GDM1 (cell line): ENCODE measurements at places on chromosomes 5 and 9.

DNA sequence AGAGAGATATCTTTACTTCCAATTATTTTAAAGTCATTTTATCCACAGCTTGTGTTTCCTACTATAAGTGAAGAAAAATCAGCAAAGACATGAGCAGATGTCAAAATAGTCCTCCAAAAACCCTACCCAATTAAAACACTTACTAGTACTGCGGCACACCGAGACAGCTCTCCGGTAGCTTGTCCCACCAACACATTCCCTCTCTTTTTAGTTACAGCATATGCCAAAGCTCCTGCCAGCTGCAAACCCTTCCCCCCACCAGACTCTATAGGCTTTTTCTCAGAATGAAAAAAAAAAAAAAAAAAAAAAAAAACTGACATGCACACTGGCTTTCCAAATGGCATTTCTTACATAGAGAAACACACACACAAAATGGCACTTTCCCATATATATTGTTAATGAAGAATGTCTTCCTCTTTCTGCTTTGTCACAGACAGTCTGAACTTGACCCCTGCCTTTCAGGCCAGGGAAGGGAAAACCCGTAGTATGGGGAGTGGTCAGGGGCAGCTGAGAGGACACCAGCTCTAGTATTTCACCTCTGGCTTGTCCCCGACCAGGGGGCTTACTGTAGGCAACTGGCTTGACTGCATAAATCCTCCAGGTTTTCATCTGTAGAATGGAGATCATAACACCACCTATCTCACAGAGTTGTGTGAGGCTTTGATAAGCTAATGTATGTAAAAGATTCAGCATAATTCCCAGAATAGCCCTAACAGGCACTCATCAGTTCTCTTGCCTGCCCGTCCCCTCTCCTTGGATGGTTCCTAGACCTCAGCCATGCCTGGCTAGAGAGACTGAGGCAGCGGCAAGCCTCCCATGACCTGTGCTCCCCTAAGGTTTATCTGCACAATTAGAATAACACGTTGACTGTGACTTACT lies 233.6 kb downstream of the CRB2 start:
- DNase-seq, result no peak

DNA sequence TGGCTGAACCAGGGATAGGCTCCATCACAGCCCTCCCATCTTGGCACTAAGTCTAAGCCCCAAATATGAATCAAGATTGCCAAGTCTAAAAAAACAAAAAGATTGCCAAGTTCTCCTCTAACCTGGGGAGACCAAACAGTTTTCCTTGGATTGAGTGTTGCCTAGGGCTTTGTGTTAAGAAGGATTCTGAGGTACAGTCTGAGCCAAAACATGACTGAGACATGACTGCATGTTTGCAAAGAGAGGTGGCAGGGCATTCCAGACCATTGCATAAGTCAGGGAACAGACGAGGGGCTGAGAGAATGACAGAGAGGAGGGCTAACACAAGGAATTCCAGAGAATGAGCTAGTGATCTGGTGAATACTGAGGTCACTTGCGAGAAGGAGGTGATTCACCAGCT lies 11.4 kb downstream of the LAMC3 start:
- DNase-seq, result no peak

- no peak for DNase-seq
These were observed 80.2 kb downstream of the PLAC8L1 start for GRCh38 chr5:146025114-146025680.

- no peak for DNase-seq
These were observed 533.3 kb upstream of the CDH9 start for GRCh38 chr5:27571681-27572080.

- no peak for DNase-seq
These were observed 63.7 kb downstream of the HABP4 start for GRCh38 chr9:96513622-96514021.

- peak; percentile 3 for DNase-seq
These were observed 909 bp downstream of the AFF4 start for GRCh38 chr5:132962429-132963021.

DNA sequence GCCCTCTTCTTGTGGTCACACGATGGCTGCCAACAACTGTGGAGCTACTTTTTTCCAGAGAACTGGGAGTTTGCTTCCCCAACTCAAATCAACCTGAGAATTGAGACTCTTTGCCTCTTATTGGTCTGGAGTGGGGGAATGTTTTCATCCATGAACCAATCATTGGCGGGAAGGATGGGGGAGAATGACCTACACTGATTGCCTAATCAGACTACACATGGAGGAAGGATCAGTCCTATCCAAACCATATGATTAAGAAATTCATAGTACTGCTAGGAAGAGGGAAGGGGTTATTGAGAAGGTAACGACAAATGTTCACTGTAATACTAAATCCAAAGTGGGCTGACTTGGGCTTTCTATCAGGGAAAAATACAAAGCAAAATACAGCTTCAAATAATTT lies 7.9 kb upstream of the KIF2A start:
- DNase-seq, result no peak

GRCh38 chr5:55159763-55160492 lies at the start of gene GPX8:
TSS of gene GPX8 (plus strand) at chr5:55160171. CDS start at chr5:55160193, 22 bp downstream.
- DNase-seq, result no peak

DNA sequence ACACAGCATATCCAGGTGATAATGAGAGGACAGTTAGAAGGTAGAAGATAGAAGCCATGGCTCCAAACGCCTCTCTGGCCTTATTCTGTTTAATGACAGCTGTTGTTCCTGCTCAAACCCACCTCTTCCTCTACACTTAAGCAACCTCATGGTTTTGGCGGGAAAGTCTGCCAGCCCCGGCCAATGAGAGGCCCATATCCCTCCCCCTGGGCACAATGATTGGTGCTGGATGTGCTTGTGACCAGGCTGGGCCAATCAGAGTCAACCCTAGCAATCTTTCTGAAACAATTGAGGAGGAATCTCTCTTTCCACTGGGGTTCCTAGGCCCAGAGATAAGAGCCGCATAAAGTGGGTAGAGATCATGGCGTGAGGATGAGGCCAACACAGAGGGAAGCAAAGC lies 4.8 kb upstream of the GFI1B start:
- DNase-seq, result peak; percentile 42

GRCh38 chr5:90264689-90265544 lies 144.6 kb downstream of the CETN3 start:
- DNase-seq, result peak; percentile 44

GRCh38 chr9:8332331-8332650 lies 532.7 kb upstream of the DMAC1 start:
- no peak for DNase-seq

DNA sequence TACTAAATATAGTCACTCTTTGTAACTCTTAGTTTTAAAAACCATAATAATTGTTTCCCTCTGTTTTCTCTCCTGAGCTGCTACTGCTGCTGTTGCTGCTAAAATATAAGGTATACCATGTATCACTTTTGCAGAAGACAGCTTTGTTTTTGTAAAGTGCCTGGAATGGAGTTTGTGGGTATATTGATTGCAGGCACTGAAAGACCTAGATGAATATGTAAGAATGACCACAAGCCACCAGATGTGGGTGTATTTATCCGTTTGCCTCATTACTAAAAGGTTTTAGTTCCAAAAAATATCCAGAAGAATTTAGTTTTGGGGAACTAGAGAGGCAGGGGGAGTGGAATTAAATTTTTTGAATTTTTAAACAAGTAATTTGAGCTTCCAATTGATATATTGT lies 151.1 kb upstream of the CDKN2B start:
- DNase-seq, result no peak

DNA sequence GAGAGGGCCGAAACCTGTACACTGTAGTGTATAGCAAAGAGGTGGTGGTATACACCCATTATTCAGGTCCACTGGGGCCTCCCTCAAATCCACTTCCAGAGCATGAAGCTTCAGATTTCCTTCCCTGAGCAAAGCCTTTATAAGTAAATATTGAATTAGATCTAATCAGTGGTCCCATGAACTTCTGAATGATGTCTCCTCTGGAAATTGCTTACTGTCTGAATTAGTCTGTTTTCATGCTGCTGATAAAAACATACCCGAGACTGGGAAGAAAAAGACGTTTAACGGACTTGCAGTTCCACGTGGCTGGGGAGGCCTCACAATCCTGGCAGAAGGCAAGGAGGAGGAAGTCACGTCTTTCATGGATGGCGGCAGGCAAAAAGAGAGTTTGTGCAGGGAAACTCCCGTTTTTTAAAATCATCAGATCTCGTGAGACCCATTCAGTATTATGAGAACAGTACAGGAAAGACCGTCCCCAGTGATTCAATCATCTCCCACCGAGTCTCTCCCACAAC lies 193.5 kb downstream of the NR3C1 start:
- no peak for DNase-seq

DNA sequence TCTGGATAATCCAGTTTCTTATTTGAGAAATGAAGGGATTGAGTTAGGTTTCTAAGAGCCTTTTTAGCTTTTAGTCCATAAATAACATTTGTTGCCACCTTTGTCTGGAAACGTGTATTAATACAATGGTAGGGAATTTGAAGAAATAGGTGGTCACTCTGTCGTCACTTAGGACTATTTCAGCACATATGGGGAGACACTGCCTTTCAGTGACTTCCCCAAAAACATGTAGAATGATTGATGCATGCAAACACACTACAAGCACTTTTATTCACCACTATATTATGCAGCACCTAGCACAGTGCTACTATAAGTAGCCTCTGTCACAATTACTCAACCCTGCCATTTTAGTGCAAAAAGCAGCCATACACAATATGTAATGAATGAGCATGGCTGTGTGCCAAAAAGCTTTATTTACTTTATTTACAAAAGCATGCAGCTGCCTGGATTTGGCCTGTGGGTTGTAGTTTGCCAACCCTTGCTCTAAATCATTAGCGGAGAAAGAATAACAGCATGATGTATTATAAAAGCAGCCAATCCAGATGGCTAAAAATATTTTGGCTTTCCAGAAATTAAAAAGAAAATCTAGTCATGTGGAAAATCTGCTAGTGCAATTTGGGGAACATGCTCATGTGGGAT lies 154.2 kb upstream of the HMHB1 start:
- DNase-seq, result no peak

DNA sequence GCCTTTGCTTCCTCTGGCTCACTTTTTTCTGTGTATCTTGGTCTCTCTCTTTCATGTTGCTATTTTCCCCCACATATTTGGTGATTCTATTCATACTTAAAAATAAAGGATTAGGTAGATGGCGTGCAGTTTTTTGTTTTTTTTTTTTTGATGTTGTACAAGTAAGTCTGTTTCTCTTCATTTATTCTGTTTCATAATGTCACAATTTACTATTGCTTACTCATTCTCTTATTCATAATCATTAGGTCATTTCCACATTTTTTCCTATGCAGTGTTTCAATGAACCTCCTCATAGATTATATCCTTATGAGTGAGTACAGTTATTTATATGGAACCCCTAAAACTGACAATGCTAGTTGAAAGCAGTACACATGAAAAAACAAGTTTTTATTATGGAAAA lies 136.3 kb downstream of the APBA1 start:
- DNase-seq, result no peak

- DNase-seq, result no peak
These were observed 416.1 kb downstream of the TMEM38B start for GRCh38 chr9:106110483-106110882.
